ENCODE measurements at places on chromosomes 13 and 19. TPM values are rescaled to one million over a fixed set of nuclear protein-coding genes. Genes with fewer than 3 reads are reported as not detected.

Gene HCN2
- total RNA-seq: not detected

DNA sequence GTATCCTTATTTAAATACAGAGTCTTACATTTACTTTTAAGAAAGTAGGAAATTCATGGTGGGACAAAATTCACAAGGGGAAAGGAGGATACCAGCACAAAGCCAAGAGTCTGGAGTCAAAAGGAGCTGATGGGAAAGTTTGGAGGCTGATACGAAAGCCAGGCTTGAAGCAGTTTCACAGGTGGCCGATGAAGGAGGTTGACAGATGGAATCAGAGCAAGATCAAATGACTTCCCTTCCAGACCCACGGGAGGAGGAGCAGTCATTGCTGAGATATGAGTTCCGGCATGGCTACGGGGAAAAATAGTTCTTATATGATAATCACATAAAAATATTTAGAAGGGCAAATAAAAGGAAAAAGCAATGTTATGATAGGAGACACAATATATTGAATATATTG is 65.0 kb downstream of the DGKH start:
- no peak for DNase-seq

DNA sequence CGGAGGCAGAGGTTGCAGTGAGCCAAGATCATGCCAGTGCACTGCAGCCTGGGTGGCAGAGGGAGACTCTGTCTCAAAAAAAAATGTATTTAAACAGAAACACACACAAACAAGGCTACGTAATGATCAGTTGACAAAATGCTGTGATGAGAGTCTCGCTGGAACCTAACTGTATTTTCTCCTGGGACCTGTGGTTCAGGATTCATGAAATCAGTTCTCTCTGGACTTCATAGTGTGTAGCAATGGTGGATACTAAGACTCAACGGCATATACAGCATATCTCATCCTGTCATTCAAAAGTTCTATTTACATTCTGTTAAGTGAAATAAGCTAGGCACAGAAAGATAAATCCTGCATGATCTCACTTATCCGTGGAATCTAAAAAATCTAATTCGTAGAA is 37.4 kb downstream of the CYP4F2 start:
- no peak for DNase-seq

Gene DCLK1
- 13.9 TPM for total RNA-seq

GRCh38 chr19:3682741-3683404 is 17.4 kb downstream of the PIP5K1C start:
- DNase-seq: no peak

DNA sequence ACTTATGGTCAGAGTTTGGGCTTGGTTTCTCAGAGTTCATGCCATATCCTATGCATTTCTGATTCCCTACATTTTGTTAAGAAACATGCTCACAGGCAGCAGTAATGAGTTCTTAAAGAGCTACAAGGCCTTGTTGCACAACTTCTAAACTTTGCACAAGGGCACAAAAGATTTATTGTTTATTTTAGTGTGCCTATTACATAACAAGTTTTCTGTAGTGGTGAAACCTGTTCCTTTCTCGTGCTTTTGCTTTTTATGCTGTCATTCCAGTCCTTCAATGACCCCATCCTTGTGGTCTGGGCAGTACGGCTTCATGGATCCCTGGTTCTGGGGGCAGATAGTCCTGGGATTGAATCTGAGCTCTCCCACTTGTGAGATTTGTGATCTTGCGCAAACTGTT is 17.8 kb downstream of the ZNF507 start:
- DNase-seq: no peak

Gene IZUMO2
- not detected for total RNA-seq

Gene CGB7
- total RNA-seq: not detected

- DNase-seq: no peak
Measured at GRCh38 chr19:37413313-37414084, 42.6 kb downstream of the ZNF527 start.

GRCh38 chr19:43409415-43409814 is 5.3 kb upstream of the TEX101 start:
- no peak for DNase-seq

DNA sequence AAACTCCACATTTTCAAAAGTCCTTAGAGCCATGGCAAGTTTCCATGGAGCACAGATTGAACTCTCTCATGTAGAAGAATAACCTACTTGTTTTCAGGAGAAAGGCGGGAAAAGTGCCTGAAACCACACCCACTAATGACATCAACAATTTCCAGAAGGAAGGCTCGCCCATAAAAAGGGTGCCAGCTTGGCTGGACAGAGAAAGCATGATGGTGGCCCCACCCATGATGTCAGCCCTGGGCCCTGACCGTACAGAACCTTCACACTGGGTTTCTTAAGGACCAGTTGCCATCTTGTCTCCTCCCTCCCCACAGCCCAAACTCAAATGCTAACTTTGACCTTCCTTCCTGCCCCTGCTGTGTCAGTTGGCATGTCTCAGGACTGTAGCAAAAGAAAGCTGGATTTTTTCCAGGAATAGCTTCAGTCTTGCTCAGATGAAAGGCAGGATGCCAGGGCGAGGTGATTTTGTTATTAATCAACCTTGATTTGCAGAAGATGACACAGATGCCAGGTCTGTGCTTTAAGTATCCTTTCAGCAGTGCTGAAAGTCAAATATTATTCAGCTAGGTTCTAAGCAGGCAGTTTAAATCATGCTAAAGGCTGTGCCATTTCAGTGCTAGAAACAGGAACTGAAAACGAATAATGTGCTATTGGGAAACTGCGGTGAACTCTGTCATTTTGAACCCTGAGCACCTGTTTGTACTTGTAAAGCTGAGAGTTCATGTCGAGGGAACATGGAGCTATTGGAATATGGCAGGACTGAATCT is 89.5 kb upstream of the RFC3 start:
- DNase-seq: no peak

DNA sequence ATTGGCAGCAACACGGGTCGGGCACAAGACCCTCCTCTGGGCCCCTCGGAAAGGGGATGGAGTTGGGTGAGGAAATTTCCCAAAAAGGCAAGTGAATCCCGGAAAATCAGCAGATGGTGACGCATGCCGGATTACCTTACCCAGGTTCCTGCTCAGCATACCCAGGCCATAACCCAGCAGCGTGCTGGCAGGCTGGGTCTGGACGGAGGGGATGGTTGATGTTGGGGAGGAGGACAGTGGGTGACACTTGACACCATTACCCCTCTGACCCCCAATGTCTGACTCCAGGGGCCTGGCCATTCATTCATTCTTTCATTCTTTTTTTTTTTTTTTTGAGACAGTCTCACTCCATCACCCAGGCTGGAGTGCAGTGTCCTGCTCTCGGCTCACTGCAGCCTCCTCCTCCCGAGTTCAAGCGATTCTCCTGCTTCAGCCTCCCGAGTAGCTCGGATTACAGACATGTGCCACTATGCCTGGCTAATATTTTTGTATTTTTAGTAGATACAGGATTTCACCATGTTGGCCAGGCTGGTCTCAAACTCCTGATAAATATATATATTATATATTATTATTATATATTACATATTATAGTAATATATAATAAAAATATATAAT is 799 bp downstream of the PVR start:
- no peak for DNase-seq

GRCh38 chr19:3814648-3815047 is 28.5 kb upstream of the MATK start:
- no peak for DNase-seq

DNA sequence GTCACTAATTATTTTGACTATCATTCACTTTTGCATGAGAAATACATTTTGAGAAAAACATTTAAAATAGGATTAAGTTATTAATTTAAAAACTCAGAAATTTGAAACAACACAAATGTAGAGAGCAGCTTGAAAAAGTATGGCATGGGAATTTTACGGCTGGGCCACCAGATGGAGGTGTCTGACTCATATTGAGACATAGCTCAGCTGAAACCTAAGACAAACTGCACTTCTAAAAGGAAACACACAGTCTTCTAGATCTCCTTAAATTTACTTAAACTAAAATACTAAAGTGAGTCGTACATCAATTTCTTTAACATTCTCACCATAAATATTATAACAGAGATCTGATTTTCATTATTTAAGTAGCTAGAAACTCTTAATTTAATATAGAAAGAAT is 41.9 kb upstream of the POSTN start:
- no peak for DNase-seq

DNA sequence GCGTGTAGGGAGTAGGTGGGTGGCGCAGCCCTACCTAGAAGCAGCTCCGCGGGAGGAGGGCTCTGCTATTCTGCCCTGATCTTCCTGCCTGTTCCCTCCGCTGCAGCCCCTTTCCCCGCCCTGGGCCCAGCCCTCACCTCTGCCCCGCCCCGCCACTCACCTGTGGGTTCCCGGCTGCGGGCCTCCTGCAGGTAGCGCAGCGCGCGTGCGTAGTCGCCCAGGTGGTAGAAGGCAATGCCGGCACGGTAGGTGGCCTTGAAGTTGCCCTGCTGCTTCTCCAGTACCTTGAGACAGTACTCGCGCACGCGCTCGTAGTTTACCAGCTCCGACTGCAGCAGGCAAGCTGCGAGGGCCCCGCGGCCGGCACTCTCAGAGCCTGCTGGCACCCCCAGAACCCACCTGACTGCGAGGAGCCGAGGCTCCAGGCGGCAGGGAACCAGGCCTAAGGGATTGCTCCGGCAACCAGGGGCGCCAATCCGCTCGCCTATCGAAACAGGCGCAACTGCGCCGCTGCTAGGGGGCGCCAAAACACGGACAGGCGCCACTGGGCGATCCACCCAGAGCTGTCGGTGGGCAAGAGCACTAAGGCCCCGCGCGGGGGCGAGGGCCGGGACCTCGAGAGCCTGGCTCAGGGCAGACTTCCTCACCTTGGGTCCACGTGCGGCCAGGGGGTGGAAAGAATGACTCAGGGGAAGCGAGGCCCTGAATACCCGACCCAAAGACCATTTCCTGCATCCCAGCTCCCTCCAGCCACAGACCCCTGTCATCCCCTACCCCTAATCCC is 965 bp downstream of the TTC9B start:
- DNase-seq: no peak

Gene PSG3
- not detected for total RNA-seq

Gene TMEM38A
- total RNA-seq: 2.1 TPM

All from omental fat pad (tissue), 4 donors.